Cerebellum (tissue), 4 donors: ENCODE measurements at places on chromosomes 7 and 10.
A peak's percentile ranks its signal among the peaks of the same experiment; 100 is the strongest.

GRCh38 chr7:2643386-2644219 is 11.8 kb downstream of the TTYH3 start:
- DNase-seq = no peak

GRCh38 chr7:115728518-115728917 is 302.0 kb downstream of the TFEC start:
- DNase-seq = no peak

DNA sequence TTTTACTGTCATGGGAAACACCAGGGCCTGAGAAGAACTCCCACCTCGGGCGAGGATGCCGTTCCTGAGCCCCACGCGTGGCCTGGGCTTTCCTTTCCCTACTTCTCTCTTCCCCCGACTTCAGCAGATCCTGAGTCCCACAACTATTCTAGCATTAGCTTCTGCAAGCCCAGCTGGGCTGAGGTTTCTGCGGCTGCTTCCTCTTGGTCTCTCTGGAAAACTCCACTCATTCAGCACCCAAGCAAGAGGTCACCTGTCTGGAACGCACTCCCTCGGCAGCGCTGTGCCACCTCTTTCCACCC is 761 bp upstream of the DOCK1 start:
- no peak for DNase-seq

DNA sequence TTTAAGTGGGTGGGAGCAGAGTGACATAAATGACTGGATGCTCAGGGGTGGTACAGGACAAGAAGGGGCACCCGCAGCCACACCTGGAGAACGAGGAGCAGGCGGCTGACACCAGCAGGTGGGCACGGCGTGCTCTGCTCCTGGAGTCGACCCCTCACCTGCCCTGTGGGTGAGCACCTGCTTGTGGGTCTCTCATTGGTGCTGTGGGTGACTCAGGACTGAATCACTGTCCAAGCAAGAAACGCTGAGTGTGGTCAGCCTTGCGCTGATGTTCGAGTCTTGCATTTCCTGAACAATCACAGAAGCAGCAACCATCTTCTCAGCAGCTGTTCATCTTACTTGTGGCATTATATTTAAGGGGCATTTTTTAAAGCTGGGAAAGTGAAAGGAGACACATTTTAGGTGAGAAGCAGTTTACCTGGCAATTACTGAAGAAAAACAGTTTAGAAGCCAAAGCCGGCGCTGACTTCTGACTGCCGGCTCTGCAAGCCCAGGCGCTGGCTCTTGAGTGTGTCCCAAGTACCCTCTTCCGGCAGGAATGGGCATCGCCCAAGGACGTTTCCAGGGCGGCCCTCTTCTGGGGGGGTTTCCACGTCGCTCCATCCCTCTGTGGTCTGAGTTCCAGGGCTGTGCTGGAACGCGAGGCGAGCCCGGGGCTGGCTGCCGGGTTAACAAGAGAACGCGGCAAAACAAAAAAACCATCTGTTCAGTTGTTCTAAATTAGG is 145.2 kb upstream of the PFKP start:
- DNase-seq = no peak

GRCh38 chr7:87506246-87507180 is 31.0 kb upstream of the ABCB4 start:
- peak; percentile 17 for DNase-seq

- DNase-seq = no peak
These were observed 3.4 kb downstream of the TCF7L2 start for GRCh38 chr10:112953174-112954159.

GRCh38 chr7:25522727-25523126 is 294.4 kb upstream of the NPVF start:
- DNase-seq = no peak

- no peak for DNase-seq
These were observed 117.4 kb downstream of the TES start for GRCh38 chr7:116327752-116328151.

GRCh38 chr10:31129271-31129670 is 97.6 kb upstream of the ZNF438 start:
- DNase-seq = no peak

GRCh38 chr10:26665080-26666048 is 32.1 kb upstream of the PDSS1 start:
- DNase-seq = no peak

DNA sequence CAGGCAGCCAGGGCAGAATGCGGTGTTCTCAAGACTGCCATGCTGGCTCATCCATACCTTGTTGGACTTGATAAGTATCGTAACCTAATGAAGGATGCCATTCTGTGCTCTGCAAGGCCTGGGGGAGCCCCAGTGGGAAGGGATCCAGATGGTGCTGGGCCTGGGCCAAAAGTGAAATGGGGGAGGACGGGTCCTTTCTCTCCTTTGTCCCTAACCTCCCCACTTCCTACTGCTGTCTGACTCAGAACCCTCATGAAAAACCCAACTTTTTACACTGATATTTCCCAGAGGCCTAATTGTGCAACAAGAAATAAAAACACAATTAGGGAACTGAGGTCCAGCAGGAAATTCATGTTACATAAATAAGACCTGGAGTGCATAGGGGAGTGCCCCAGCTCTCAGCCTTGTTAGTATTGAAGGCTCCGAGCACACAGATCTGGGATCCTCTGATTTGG is 193.7 kb upstream of the SVIL start:
- no peak for DNase-seq

- DNase-seq = no peak
These were observed 157.1 kb downstream of the GPAM start for GRCh38 chr10:112026438-112026837.

DNA sequence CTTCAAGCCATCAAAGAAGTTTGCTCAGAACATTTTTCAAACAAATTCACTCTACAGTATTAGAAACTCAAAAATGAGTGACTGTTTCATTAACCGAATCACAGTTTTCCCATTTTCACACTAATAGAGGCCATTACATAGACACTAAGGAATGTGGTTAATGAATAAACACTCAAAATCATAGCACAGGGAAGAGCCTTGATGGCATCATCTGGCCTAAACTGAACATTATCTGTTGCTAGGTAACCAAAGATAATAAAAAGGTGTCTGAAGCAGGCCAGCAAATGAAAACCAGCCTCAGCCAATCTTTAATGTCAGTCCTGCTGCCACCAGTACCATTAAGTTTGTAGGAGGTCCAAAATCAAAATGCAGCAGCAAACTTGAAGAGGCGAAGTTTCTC is 492.4 kb upstream of the STEAP1 start:
- DNase-seq = no peak

GRCh38 chr7:48101968-48102367 is 12.9 kb downstream of the UPP1 start:
- no peak for DNase-seq

DNA sequence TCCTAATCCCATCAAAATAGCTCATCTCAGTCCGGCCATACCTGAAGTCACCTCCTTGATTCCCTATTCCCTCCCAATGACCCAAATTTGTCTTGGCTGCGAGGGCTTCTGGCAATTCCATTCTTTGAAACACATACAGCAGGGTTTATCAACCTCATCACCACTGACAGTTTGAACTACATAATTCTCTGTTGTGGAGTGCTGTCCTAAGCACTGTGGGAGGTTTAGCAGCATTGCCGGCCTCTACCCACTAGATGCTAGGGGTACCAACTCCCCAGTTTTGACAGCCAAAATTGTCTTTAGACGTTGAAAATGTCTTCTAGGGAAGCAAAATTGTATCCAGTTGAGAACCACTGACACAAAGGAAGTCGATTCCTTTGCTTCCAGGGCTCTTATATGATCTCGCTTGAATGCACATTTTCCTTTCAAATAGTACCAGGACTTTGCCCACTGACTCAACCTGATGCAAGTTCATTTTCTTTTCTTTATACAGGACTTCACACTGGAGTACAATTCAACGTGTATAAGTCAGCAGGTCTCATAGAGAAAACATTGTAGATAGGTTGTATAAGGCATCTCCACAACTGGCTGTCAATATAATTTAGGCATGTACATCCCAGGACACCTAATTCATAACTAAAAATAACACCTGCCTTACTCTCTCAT is 133.3 kb downstream of the STRA8 start:
- DNase-seq = peak; percentile 14

GRCh38 chr10:73262105-73262730 is 9.8 kb upstream of the MRPS16 start:
- no peak for DNase-seq

DNA sequence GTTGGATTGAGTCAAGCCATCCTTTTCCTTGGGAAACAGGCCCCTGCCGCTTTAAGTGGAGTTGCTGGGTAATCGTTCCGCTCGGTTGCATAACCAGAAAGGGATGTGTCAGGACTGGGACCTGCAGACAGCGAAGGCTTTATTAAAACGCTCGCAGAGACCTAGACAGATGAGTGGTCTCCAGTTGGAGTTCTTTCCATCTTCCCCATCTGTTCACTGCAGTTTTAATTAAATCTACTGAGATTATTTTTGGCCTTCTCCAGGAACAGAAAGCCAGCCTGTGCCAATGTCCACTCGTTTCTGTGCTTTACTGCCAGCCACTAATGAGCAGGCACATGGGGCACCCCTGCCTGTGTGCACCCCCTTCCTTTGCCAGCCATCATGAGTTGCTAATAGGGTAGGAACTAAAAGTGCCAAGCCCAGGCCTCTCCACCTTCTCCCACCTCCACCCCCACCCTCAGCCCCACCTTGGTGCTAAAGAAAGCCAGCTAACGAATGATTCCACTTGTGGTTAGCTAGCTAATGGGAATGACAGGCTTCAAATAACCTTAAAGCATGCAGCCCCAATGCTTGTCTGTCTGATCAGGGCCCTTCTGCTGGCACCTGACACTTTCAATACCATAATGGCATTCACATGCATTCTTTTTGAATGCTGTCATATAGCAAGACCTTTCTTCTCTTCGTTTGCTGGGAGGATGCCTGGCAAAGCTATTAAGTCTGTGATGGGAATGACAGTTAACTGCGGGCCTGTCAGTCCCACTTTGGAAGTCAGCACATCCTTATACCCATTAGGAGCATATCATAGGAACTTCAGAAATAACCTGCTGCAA is 556.8 kb upstream of the GALNT17 start:
- DNase-seq = peak; percentile 45

- no peak for DNase-seq
These were observed 90.3 kb downstream of the GLCCI1 start for GRCh38 chr7:8058852-8059251.

DNA sequence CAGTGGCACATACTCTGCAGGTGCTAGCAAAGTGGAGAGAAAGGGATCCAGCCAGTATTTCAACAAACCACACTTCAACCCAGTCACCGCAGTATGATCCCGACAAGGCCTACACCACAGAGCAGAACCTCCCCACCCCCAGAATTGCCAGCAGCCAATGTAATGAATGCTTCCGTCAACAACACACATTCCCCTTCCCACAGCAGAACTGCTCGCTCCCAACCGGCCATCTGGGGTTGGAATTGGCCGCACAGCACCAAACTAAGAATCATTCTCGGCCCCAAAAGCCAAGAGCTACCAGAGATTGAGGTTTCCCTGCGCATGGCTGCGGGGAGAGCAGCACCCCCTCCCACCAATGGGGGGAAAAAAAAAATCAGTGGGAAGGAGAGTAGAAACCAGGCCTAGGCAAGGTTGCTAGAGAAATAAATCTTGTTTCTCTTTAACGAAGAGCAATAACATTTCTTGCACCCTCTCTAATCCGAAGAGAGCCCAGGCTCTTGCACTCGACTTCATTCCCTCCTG is 1.1 kb downstream of the WASL start:
- peak; percentile 37 for DNase-seq

DNA sequence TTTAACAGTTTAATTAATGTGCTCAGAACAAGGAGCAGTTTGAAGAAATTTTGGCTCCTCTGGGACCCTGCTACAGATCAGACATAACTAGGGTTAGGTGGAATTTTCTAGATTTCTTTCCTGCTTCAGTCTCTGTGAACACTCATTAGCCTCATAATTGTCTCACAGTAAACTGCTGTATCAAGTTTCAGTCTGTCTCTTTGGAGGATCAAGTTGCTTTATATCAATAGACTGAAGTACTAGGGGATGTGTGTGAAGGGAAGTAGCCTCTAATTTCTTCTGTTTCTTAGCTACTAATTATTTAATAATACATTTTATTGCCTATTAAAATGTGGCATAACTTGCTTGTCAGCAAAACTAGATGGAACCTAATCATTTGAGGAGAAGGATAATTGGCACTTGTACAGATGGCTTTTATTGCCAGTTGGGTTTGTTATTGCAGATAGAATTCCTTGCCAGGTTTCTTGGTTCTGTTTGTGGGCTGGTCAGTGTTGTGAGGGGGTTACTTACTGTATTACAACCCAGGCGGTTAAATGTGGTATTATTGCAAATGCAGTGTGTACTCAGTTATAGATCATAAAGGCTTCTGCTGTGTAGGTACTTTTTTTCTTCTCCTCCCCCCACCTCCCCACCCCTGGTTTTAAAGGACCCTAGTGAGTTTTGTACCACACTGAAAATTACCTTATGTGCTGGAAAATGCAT is 758.0 kb downstream of the AUTS2 start:
- no peak for DNase-seq

- DNase-seq = no peak
These were observed 33.6 kb downstream of the ARID5B start for GRCh38 chr10:61935077-61935476.

- no peak for DNase-seq
These were observed 314.8 kb upstream of the GRM3 start for GRCh38 chr7:86328801-86329433.

- no peak for DNase-seq
These were observed 37.3 kb downstream of the PLPP4 start for GRCh38 chr10:120494313-120494710.

DNA sequence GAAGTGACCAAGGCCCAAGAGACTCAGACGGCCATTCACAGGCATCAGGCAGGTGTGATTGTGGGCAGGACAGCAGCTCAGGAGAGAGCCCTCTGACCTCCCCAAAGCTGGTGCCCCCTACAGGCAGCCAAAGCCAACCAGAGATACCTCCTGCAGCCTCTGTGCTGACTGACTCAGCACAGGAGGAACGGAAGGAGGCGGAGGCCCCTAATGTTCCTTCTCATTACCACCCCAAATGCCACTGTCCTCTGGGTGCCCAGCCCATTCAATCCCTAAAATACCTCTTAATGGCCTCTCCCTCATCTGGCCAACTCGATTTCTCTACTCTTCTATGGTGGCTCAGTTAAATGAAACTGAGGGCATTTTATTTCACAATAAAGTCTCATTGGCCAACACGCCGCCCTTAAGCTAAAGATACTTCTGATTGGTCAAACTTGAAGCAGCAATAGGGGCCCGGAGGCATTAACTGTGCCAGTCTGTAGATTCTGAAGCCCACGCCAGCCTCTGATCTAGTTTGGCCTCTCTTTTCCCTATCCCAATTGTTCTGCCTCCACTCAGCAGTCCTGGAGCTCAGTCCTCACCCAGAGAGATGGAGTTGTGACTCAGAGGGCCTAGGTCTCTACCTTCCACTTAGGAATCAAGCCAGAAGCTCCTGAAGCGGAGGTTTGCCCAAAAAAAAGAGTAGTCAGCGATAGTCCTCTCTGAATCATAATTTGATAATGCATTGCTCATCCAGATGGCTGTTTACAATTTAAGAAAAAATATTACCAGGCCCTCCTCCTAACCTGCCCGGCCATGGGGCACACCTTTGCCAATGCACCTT is 1.2 kb downstream of the CYREN start:
- no peak for DNase-seq

DNA sequence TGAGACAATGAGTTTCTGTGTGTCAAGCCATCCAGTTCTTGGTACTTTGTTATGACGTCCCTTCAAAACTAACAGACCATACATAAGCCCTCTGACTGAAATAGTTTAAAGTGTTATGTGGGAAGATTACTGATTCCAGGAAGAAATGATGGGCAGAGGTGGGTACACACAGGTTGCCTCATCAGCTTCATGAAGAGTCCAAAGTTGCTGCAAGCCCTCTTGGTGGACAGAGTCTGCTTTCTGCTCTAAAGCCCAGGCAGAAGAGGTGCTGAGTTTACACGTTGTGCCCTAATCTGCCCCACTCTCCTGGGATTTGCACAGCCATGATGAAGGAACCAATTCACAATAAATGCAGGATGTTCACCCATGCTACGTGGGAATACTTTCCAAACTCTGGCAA is 187.4 kb downstream of the PARD3 start:
- no peak for DNase-seq
